Activated naive CD4-positive, alpha-beta T cell treated with anti-CD3 and anti-CD28 coated beads, Interleukin-2, amount 50 U/mL, for 72 hours (primary cell): ENCODE measurements at places on chromosomes 1 and 21.
A peak's percentile ranks its signal among the peaks of the same experiment; 100 is the strongest.

GRCh38 chr1:91557826-91558225 is 57.2 kb downstream of the CDC7 start:
- DNase-seq = no peak

GRCh38 chr1:236353813-236354212 is 40.3 kb upstream of the EDARADD start:
- DNase-seq = no peak

DNA sequence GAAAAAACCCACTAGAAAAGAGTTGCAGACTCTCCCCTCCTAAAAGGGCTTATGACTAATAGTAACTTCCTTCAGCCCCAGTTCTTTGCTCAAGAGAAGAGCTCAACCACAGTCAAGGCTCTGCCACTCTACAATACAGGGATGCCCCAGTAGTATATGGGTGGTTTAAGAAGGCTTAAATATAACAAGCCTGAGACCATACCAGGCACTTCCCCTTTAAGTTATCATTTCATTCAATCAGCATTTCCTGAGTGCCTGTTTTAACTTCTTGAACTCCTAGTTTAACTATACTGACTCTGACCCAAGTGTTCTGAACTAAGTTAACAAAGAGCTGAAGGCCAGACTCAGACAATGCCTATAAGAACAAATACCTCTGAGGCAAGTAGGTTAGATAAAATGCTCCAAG is 19.8 kb downstream of the PRPF38A start:
- no peak for DNase-seq

- DNase-seq = no peak
Measured at GRCh38 chr1:54548389-54549044, 489 bp downstream of the ACOT11 start.

GRCh38 chr1:8598060-8598724 is 219.2 kb downstream of the RERE start:
- DNase-seq = no peak

- DNase-seq = no peak
Measured at GRCh38 chr1:236472850-236473788, 50.7 kb upstream of the LGALS8 start.

GRCh38 chr1:22814176-22815042 is 103.8 kb downstream of the EPHB2 start:
- no peak for DNase-seq

GRCh38 chr1:92957030-92957734 is 4.1 kb downstream of the DIPK1A start:
- no peak for DNase-seq

DNA sequence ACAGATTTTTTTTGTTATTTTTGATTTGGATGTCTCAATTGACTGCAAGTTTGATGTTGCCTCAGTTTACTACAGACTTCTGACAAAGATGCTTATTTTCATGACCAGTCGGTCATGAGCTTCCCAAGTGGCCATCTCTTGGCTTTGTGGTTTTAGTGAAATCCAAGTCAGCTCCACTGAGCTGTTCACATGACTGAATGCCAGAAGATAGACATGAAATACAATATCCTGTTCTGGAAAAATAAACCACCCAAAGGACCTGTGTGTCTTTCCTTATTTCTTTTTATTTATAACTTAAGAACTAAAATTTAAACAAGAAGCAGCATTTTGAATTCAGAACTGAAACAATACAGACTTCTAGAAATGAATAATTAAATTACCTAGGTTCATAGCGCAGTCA is 89.3 kb downstream of the HMCN1 start:
- DNase-seq = no peak

- no peak for DNase-seq
Measured at GRCh38 chr1:33012165-33012564, 24.5 kb downstream of the AK2 start.

GRCh38 chr1:97634758-97635157 is 286.1 kb downstream of the DPYD start:
- no peak for DNase-seq

DNA sequence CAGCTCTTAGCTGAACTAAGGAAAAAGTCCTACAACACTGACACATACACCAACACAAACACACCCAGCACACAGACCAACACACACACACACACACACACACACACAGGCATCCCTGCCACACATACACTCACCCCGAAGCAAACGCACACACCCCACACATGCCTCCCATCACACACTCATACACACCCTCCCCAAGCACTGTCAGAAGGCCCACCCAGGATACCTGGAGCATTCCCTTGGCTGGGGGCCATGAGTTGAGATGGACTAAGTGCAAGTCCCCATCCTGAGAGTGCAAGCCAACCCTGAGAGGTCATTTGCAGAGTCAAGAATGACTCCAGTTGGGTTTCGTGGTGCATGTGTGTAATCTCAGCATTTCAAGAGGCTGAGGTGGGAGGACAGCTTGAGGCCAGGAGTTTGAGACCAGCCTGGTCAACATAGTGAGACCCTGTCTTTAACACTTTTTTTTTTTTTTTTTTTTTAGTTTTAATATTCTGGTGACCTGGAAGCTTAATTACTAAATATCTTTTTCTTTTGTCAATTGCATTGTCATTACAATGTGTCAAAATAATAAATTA is 117.3 kb downstream of the RHOU start:
- no peak for DNase-seq

GRCh38 chr1:180269645-180270529 is 39.8 kb downstream of the LHX4 start:
- no peak for DNase-seq

DNA sequence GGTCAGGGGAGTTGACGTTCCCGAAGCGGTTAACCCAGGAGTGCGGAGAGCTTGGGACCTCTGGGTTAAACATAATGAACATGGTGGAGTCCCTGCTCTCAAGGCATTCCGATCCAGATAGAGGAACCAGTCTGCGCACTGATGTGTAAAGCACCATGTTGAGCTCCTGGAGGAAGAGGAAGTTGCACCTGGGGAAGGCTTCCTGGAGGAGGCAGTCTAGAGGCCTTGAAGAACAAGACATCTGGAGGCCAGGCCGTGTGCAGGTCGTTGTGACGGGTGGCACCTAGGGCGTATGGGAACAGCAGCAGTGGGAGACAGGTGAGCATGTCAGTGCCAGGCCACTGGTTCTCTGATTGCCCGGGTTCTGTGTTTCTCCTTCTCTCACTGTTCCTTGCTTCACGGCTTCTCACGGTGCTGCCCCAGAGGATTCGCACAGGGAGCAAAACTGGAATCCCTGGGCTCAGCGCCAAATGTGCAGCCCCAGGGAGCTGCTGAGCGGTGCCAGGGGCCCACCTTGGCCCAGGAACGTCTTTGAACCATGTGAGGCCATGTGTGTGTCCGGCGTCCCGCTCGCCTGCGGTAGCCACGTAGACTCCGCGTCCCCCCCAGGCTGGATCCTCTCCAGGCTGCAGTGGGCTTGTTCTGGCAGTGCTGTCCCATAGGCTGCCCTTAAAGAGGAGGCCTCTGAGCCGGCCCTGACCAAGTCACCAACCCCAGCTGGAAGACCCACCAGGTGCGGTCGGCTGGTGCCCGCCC is 122.9 kb upstream of the GALNT2 start:
- no peak for DNase-seq

- DNase-seq = no peak
Measured at GRCh38 chr1:29124366-29125236, 898 bp upstream of the TMEM200B start.

DNA sequence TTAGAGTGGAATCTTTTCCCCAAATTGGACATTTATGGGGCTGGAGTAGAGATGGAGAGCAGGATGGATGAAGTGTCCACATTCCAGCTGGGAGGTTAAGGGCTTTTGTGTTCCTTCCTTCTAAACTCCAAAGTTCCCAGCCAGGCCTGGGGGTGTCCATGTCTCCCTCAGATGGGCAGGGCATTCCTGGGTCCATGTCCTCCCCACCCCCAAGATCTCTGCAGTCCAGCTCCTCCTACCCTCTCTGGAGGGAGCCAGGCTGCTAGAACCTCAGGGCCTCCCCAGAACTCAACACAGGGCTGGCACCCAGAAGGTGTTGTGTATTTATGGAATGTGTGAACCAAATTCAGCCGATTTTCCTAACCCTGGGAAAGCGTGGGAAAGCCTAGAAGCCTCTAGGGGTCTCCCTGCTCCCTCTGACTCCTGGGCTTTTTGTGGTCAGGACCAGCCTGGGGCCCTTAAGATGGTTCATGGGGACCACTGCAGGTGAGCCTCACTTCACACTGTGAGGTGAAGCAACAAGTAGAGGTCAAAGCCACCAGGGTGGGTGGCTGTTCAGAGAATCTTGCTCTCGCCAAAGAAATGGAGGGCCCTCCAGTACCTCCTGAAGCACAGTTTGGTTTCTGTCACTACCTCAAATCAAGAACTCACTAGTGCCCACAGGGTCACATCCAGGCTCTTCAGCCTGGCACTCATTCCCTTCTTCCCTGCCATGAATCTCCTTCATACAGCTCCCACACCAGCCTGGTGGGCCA is 54.8 kb downstream of the GLIS1 start:
- DNase-seq = no peak

GRCh38 chr1:162206300-162206699 is 136.8 kb downstream of the NOS1AP start:
- no peak for DNase-seq

DNA sequence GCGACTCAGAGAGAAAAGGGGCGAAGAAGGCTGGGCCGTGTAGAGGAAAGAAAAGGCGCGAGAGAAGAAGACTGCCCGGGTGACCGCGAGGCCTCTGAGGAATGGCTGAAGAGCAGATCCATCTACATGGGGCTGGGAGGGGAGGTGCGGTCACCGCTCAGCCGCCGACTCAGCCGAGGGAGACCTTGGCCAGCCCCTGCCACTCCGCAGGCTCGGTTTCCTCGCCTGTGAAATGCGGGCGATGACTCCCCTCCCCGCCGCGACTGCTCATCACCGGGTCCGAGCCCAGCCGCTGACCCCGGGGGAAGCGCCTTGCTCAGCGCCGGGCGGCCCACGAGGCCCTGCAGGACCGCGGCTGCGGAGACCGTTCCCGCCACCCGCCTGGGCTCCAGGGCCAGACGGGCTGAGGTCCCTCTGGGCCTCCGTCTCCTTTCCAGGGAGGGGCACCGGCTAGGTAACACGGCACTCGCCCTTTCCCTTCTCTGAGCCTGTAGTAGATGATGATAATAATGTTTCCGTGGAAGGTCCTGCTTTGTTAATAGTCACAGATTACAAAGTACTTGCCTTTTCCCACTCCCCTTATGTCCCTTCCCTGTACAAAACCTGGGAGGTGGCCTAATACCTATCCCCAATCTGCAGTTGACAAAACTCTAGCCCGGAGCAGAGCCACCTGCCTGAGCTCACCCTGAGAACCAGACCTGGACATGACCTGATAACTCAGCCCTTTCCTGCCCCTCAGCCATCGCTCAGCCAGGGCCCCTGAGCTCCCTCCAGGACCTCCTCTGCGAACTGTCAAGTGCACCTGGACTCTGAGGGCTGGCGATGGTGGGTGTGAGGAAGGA is 1.6 kb upstream of the BSND start:
- DNase-seq = no peak

DNA sequence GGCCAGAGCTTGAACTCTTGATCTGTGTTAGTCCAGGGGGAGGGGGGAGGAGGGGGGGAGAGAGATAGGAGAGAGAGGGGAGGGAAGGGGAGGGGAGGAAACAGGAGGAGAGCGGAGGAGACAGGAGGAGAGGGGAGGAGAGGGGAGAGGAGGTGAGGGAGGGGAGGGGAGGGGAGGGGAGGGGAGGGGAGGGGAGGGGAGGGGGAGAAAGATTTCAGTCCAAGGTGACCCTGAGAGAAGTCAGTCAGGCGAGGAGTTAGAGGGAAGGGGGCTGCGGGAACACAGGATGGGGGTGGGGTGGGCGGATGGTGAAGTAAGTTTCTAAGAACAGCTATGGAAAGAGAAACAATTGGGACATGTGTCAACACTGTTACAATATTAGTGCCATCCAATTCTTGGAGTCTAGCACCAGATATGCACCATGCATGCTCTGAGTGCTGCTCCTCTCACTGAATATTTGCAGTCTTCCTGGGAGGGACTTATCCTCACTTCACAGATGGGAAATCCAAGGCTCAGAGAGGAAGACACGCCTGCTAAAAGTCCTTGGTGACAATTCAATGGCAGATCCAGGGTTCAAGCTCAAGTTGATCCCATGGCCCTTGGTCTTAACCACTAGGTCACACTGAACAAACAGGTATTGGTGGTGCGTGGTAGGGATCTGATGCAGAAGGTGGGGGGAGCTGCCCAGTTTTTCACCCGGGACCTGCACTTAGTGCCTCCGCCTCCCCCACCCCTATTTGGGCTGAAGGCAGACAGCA is 42.5 kb upstream of the ECE1 start:
- DNase-seq = no peak

- peak; percentile 26 for DNase-seq
Measured at GRCh38 chr21:31732597-31733550, 956 bp upstream of the SCAF4 start.

GRCh38 chr1:65791801-65792668 is 660 bp upstream of the PDE4B start:
- DNase-seq = no peak

DNA sequence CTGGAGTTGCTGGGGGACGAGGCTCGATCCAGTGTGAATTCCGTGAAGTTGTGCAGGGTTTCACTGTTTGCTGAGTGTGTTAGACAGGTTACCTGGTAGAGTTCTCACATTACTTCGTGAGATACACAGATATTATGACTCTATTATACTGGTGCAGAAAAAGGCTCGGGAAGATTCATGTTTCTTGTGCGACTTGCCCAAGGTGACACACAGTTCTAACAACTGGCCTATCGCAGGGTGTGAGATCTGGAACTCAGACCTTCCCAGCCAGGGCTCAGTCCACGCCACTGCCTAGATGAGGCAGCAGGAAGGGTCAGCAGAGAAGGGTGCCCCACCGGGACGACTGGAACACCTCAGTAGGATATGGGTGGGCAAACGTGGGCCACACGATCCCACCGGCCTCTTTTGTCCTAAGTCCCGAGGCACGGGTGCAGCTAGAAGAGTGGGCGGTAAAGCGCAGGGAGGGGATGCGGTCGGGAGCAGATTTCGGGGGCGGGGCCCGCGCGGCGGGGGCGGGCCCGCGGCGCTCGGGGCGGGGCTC is 296 bp upstream of the RNPEP start:
- DNase-seq = peak; percentile 39

DNA sequence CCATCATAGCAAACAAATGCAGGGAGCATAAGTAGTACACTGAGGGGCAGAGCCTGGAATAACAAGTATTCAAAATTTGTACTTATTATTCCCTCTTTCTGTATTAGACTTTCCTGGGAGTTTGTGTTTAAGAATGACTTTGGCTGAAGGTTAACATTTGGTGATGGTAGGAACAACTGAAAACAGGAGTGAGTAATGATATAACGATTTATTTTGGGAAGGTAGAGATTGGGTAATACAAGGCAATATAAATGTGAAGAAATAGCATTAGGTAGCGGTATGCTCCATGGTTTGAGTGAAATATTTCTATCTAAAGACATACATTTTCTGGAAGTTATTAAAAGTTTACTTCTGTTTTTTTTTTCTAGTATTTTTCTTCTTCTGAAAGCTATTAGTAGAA is 18.5 kb upstream of the C1orf21 start:
- DNase-seq = no peak

DNA sequence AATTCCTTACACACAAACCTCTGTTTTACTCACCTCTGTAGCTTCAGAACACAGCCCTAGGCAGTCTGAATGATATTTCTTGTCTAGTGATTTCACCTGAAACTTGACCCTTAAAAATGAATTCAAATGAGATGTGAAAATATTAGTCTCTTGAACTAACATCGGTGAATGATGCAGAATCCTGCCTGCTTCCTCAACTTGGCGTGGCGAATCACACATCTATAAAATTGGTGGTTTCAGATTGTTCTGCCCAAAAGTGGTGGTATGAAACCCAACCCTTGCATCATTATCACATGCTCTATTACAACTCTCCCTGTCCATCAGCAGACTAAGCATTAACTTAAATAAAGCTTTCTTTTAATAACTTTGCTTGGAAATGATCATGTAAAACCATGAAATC is 26.9 kb upstream of the C1orf21 start:
- DNase-seq = no peak
